Spinal cord (tissue), 10 donors: ENCODE measurements at places on chromosomes 11 and 22.

DNA sequence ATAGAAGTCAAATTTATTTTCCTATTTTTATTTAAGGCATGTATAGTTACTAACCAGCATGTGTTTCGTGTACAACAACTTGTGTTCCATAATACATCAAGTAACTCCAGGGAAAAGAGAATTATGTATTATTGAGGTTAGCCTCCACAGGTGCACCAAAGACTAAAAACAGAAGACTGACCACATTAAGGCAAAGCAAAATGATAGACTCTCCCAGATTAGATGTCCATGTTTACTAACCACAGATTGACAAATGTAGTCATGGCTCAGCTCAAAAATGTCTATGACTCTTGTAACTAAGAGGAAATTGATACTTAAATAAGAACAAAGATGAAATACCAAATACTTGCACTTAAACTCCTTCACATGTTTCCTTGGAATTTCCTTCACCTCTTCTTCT is 238.5 kb downstream of the METTL15 start:
- DNase-seq, result no peak

DNA sequence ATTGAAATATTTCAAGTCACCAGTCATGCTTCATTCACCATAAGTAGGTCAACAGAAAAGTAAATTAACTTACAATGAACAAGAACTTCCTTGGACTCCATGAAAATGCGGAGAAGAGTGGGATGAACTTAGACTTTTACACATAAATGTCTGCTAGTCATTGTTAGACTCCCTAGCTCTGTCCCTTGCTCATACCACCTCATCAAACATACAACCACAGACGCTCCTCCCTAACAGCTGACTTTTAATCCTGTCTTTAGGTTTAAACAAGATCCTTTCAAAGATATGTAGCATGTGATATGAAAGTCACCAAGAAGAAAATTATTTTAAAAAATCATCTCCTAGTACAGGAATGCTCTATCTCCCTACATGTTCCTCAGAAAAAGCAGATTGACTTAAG is 248.1 kb downstream of the DLG2 start:
- no peak for DNase-seq

DNA sequence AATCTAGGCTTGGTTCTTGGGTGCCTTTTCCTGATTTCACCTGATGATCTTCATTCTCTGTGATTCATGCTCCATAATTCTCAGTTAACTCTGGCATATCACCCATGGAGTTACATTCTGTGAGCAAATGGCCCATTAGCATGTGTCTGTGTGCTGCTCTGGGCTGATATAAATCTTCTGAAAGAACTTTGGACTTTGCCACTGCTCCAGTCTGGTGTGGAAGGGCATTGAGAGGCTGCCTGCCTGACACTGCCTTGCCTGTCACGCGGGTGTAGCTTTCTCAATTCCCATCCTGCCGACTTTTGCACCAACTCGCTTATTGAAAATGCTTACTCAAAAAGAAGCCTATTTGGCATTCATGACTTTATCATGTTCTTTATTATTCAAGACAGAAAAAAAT is 42.2 kb downstream of the FAT3 start:
- DNase-seq, result peak; percentile 18

DNA sequence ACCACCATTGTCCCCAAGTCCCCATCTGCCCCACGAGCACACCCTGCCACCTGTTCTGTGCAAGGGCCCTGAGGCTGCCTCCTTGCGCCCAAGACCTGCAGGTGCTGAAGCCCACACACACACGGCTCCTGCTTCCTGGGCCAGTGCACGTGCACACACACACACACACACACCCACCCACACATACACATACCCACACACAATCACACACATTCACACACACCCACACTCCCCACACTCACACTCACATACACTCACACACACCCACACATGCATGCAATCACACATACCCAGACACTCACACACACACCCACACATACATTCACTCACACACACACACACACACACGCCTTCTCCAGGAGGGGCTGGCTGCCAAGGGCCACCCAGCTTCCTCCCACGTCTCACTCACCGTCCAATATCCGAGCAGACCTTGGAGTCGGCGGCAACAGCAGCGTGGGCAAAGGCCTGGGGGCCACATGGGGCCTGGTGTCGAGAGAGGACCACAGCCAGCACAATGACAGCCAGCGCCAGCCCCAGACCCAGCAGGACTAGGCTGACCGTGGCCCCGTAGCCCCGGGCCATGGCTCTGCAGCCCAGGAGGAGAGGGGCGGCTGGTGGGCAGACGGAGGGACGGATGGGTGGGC is 616 bp downstream of the GGT5 start:
- no peak for DNase-seq

- DNase-seq, result no peak
Measured at GRCh38 chr11:61579676-61580270, 1.1 kb downstream of the SYT7 start.

- no peak for DNase-seq
Measured at GRCh38 chr22:33476716-33477115, 418.5 kb upstream of the SYN3 start.

- no peak for DNase-seq
Measured at GRCh38 chr11:111459506-111460270, 52.5 kb downstream of the BTG4 start.
